ENCODE measurements at places on chromosomes 5 and 9.
A peak's percentile ranks its signal among the peaks of the same experiment; 100 is the strongest.

DNA sequence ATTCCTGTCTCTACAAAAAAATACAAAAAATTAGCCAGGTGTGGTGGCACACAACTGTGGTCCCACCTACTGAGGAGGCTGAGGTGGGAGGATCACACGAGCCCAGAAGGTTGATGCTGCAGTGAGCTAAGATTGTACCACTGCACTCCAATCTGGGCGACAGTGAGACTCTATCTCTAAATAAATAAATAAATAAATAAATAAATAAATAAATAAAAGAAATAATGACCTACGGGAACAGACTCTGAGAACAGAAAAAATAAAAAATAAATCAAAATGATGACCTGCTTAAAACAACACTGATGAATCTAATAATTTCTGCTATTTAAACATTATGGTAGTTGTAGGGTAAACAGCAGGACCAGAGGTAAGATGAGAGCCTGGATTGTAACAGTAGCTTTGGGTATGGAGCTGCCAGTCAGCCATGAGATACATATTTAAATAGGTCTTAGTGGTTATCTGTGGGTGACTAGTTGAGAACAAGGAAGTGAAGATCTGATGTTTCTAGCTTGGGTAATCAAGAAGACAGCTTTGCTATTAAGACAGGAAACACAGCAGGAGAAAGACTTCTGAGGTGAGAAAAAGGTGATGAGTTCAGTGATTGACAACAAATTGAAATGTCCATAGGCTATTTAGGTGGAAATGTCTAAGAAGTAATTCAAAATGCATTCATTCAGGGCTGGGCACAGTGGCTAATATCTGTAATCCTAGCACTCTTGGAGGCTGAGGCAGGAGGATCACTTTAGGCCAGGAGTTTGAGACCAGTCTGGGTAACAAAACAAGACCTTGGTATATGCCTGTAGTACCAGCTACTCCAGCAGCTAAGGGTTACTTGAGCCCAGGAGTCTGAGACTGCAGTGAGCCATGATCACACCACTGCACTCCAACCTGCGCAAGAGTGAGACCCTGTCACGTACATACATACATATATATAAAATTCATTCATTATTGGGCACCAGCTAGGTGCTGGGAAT lies 11.0 kb downstream of the RNF145 start:
- peak; percentile 51 for DNase-seq

- no peak for DNase-seq
These were observed 24.5 kb downstream of the LECT2 start for GRCh38 chr5:135930029-135930948.

- DNase-seq, result no peak
These were observed 48.2 kb downstream of the RASGEF1C start for GRCh38 chr5:180160789-180161188.

- DNase-seq, result no peak
These were observed 14.1 kb downstream of the SLC25A25 start for GRCh38 chr9:128082151-128082550.

DNA sequence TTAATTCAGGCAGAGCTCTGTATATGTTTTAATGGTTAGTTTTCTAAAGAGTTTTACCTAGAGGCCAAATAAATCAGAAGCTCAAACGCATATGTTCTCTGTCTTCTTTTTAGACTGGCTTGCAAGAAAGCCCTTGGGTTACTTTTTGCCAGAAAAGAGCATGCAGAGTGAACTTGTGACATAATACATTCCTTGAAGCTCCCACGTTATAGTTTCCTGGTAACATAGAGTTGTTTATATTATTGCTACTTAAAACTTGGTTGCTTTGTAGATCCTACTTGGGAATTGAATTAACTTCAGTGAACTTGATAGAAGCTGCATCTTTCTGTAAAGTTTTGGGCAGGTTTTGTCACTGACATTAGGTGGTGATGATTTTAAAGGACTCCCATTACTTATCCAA lies 102.9 kb downstream of the C9orf152 start:
- no peak for DNase-seq

DNA sequence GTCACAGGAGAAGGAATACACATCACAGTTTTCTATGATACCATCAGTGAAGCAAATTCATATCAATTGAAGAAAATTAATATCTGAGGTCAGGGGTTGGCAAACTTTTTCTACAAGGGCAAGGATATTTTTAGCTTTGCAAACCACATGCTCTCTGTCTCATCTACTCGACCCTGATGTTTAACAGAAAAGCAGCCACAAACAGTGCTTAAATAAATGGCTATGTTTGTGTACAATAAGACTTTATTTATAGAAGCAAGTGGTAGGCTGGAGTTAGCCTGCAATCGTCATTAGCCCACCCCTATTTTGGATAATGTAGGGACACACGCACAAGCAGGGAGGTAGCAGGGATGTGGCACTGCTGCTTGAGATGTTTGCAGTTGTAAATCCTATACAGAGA lies 251.4 kb downstream of the CETN3 start:
- no peak for DNase-seq

DNA sequence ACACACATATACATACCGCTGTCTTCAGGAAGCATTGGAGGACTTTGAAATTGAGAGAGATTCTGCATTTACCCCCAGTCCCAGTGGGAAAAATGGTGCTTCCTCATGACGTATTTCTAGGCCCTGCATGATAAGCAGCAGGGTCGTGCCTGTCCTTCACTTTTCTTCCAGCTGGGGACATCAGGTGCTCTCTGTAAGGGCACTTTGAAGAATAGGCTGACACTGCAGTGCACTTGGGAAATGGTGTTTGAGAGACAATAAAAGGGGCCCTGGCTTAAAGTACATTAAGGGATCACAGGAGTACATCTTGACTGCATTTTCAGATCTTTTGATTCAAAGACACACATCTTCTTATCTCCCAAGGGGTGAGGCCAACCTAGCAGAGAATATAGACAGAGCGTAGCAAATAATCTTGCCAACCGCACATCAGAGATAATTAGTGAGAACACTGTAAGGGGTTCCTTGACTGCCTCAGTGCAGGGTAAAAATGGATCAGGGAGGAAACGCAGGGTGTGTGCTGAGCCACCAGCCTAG lies 437.9 kb downstream of the CSNK1G3 start:
- no peak for DNase-seq

GRCh38 chr9:131701789-131702337 lies 38.0 kb downstream of the RAPGEF1 start:
- DNase-seq, result no peak

DNA sequence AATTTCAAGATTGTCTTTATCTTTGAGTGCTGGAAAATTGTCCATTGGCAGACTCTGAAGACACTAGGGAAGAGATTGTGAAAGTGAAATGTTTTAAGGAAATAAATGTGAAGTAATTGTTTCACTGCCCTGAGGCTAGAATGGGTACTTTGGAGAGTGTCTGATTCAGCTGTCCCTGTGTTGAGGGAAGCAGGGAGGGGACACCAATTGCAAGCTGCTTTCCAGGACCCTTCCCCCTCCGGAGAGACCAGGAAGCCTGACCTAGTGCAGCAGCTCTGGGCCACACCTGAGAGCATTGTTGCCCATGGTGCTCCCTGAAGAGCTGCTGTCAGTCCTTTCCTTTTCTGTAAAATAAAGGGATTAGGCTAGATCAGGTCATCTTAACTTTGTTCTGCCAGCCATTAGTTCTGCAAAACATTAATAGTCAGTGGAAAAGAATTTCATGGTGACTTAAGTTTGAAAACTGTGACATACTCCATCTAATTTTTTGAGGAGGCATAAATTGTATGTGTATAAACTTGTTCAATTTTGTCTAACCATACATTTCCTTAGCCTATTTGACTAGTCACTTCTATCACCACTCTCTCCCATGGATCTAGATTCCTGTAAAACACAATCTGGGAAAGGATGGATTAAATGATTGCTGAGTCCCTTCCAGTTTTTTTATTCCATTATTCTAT lies 18.8 kb downstream of the MAP1B start:
- no peak for DNase-seq

DNA sequence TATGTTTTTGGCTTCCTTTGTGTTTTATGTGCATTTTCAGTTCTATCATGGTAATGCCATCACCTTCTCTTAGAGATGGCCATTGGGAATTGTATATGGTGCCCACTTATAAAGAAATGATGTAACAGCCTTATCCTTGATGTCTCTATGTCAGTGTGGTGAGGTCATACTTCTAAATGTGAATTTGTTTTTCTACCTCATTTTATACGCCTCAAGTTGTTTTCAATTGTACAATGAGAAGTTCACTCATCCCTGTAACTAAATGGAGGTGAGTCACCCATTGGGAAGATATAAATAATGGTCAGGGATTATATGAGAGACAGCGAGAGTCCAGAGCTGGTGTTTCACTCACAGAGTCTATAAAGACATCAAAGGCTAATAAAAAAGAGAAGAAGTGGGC lies 402.4 kb downstream of the AGTPBP1 start:
- DNase-seq, result no peak

DNA sequence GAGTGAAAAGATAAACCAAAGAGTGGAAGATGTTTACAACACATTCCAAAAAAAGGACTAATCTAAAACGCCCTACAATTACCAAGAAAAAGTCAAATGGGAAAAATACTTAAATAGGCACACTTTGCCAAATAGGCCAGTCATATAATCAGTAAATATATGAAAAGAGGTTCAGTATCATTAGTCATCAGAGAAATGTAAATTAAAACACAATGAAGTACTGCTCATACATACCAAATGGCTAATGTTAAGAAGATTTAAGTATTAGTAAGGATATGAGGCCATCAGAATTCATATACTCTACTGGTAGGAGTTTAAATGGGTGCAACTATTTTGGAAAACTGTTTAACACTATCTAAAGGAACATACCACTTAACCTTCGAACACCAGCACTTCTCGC lies 47.6 kb downstream of the ZDHHC21 start:
- DNase-seq, result no peak

DNA sequence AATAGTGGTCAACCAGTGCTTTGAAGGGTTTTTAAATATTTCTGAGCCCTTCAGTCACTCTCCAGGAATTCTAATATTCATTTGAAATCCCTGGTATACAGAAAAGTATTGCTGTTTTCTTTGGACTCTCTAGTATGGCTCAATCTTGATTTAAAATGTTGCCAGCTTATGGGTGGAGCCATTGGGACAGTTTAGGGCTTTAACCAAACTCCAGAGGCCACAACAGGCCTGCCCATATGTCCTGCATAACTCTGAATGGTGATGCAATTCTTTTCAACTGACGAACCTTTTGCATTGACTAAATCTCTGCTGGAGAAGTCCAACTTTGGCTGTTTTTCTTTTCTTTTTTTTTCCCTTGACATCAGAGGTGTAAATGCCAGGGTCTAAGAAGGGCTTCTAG lies 10.3 kb upstream of the ANKHD1 start:
- DNase-seq, result no peak

DNA sequence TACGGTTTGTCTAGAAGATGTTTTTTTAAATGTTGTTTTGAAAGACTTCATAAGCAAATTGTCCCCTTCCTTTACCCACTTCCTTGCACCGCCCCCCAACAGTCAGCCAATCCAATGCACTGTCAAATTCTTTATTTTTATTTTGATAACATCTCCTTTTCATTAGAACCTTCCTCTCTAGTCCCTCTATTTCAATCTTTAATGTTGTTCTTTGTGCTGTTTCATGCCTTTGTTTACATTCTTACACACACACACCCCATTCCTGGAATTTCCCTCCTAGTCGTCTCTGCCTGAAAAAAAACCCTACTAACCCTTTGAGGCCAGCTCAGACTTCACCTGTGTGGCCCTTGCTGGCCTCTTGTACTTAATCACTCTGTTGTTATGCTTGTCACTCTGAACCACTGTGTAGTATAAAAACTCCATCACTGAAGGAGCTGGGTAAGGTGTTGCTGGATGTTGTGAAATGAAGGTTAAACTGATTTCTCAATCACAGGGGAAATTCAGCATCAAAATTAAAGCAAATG lies 133.4 kb downstream of the UGCG start:
- DNase-seq, result peak; percentile 62

DNA sequence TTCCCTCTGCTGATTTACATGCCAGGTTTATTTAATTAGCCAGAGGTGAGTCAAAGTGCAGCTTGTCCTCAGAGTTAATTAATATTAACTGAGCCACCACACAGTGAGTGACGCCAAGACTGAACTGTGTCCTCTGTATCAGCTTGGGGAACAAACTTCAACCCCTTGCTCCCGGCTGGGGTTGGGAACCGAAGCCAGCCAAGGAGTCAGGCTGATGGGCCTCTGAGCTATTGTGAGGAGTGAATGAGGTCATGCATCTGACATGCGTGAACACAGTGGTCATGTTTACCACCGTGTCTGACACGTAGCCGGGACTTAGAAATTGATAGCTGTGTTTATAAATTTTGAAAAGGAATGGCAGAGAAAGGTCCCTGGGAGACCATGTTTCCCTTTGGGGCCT lies 17.1 kb downstream of the IGIP start:
- DNase-seq, result no peak

DNA sequence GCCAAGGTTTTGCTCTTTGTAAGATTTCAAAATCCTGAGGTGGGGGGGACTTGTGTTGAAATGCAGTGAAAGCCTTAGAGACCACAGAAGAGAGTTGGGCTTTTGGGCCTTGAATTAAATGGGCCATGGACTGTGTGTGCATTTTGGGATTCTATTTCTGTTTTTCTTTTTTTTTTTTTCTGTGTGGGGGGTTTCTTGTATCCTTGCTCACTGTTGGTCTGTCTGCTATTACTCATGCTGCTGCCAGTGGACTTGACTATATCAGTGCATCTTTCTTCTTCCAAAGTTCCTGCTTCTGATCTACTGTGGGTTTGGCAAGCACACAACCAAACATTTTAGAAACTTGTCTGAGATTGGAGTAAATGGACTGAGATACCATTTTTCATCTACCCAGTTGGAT lies 344.9 kb downstream of the ARL15 start:
- DNase-seq, result no peak

GRCh38 chr9:117178596-117179375 lies 236.1 kb downstream of the ASTN2 start:
- no peak for DNase-seq

DNA sequence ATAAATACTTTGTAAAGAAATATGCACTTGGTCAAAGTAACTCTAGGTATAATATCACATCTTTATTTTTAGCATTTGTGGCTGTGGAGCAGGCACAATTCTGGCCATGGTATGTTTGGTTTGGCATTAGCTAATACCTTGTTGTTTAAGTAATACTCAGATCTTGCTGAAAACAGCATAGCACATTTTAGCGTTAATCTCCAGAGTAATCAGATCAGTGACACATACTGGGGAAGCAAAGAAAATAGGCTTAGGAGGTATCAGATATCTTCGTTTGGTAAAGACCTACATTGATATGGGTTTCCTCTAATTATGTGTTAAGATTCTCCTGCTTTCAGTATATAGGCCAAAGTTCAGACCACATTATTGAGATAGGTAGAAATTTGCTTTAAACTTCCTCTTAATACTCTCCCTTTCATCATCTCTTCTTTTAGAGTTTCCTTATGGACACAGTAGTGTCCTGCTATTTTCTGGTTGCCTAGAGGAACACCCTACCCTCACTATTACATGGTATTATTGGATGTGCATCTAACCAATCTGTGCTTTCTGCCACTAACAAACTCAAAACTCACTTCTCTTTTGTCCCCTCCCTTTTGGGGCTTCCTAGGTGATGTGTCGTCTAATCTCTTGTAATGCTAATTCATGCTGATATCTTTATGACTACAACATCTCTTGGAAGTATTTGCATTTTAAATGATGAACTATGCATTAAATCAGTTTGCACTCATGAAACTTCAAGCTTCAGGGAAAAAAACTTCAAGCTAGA lies 437.3 kb upstream of the ADAMTSL1 start:
- no peak for DNase-seq

GRCh38 chr5:133240425-133241091 lies 188.7 kb downstream of the HSPA4 start:
- DNase-seq, result peak; percentile 21

- DNase-seq, result no peak
These were observed 181.8 kb downstream of the ZDHHC21 start for GRCh38 chr9:14511452-14511851.
